NCI-H748 treated with DMSO at 0.1 percent for 48 hours (cell line): ENCODE measurements at places on chromosomes 5 and 9.
A peak's percentile ranks its signal among the peaks of the same experiment; 100 is the strongest.

DNA sequence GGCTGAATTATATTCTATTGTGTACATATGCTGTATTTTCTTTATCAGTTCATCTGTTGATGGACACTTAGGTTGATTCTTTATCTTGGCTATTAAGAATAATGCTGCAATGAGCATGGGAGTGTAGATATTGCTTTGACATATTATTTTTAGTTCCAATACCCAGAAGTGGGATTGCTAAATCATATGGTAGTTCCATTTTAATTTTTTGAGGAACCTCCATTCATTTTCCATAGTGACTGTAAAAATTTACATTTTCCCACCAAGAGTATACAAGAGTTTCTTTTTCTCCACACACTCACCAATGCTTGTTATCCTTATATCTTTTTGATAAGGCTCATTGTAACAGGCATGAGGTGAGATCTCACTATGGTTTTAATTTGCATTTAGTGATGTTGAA, 19.4 kb downstream of the JAK2 start:
- DNase-seq, result no peak

GRCh38 chr5:171418982-171419687, at the start of gene FGF18:
TSS of gene FGF18 (plus strand) at chr5:171419647. CDS start at chr5:171420200, 553 bp downstream.
- DNase-seq, result peak; percentile 42

DNA sequence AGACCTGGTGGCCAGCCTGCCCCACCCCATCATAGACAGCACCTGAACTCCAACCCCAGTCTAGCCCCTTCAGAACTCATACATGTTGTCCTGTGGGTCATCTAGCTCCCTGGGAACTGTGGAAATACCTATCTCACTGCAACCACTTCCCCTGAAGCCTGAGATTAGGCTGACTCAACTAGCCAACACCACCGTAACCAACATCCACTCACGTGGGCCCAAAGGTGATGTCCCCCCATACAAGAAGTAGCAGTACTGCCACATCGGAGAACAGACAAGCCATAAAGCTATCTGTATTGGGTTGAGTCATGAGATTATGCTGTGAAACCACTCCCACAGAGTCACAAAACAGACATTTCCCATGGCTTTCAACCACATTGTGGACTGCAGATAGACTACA, 46.6 kb downstream of the OSMR start:
- DNase-seq, result no peak

DNA sequence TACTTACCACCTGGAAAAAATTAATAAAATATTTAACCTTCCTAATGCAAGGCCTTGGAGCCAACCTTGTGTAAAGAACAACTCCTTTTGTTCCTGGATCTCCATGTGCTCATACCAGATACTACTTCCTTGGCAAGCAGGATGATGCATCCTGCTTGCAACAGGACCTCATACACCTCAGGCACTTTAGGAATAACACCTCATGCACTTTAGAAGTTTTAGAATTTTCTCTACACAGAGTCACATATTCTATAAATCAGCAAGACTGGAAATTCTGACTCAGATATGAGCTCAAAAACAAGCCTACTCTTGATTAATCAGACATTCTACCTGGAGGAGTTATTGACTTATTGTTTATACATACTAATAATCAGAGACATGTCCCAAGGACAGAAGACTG, 209.6 kb upstream of the CDH10 start:
- no peak for DNase-seq

DNA sequence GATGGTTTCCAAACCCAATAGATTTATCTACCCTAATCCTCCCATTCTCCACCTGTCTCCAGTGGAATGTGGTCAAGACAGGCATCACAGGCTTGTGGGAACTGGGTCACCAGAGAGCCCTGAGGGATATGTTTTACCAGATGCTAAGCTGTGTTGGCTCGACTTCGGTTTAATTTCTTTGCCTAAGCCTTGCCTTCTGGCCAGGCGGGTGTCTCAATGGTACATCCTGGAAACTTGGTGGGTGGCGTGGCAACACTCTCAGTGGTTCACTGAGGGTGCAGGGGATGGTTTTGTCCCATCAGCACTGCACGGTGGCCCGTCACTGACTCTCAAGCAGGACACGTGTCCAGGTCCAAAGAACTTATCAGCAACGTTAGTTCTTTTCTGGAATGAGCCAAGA, 192.2 kb downstream of the TENT4A start:
- no peak for DNase-seq

- DNase-seq, result no peak
Observed at GRCh38 chr5:89968958-89969381, 440.6 kb downstream of the CETN3 start.

DNA sequence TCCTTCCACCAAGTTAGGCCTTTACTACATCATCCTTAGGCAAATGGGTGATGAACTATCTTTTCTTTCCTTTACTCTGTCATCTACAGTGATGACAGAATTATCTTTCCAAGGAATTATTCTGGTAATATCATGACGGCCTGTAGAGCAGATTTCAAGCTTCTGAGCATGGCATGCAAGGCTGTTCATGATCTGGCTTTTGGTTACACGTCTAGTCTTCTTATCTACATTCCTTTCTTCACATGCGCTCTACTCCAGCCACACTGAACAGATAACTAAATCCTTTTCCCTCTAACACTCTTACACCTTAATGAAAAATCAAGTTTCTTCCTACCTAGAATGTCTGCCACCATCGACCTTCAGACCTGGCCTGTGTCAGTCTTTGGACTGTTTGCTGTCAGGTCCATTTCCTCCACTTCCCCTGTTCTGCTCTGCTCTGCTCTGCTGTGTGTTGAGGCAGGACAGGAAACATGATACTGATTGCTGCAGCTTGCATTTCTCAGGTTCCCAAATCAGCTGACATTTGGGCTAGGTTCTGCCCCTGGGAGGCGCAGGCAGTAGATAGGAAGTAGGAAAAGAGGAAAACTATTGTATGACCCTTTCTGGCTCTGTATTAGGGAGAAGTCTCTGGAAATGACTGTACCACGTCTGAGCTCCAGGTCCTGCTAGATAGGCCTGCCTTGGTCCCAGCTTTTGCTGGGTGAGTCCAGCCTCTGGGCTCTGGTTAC, 4.2 kb downstream of the SCGB3A2 start:
- no peak for DNase-seq

GRCh38 chr5:33837301-33837700, 54.5 kb downstream of the ADAMTS12 start:
- no peak for DNase-seq

- DNase-seq, result no peak
Observed at GRCh38 chr9:7137040-7137439, 379.3 kb downstream of the KDM4C start.

DNA sequence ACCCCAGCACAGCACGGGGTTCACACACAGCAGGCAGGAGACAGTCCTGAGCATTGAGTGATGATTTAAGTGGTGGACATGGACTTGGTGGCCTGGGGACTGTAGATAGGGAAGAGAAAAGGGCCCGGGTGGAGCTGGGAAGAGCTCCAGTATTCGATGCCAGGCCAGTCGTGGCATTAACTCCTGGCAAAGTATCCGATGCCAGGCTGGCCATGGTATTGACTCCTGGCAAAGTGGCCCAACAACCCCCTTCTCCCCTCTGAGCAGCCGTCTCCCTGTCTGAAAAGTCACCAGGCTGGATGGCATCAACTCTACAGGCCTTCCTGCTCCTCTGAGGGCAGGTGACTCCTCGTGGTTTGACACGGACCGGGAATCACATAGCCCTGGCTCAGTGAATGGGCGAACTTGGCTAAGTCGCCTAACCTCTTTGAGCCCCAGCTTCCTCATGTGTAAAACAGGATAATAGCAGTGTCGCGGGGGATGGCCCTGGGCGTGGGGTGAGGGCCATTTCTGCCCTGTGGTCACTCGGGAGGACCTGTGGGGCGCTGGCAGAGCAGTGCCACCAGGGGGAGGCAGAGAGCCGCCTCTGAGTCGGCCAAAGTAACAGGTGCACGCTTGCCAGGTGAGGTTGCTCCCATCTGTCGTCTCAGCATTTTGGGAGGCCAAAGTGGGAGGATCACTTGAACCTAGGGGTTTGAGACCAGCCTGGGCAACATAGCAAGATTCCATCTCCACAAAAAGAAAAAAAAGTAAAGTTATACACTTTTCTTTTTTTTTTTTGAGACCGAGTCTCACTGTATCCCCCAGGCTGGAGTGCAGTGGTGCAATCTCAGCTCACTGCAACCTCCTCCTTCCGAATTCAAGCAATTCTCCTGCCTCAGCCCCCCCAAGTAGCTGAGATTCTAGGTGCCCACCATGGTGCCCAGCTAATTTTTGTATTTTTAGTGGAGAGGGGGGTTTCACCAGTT, 5.7 kb upstream of the SEC16A start:
- DNase-seq, result no peak

DNA sequence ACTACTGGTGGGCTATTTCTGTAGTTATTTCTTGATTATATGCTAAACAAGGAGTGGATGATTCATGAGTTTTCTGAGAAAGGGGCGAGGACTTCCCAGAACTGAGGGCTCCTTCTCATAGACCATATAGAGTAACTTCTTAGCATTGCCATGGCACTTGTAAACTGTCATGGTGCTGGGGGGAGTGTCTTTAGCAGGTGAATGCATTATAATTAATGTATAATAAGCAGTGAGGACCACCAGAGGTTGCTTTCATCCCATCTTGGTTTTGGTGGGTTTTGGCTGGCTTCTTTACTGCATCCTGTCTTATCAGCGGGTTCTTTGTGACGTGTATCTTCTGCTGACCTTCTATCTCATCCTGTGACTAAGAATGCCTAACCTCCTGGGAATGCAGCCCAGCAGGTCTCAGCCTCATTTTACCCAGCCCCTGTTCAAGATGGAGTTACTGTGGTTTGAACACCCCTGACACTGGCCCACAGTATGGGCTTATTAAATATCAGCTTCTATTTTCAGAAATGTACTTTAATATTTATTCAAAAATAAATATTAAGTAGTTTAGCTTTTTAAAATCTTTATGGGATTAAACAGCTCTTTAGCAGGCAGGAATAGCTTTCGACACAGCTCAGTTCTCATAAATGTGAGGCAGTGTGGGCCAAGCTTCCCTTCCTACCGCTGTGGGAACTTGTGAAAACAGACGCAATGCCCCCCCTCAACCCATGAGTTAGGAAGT, 44.4 kb downstream of the GALNT12 start:
- no peak for DNase-seq

DNA sequence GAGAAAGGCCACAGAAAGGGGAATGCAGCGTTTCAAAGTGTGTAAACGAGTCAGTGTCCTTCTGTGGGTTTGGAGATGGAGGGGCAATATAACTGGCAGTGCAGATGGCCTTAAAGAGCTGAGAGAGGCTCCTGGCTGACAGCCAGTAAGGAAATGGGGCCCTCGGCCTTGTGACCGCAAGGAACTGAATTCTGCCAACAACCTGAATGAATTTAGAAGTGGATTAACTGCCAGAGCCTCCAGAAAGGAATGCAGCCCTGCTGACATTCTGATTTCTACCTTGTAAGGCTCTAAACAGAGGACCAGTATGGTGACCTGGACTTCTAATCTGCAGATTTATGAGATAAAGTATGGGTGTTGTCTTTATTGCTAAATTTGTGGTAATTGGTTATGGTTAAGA, 17.5 kb upstream of the NREP start:
- DNase-seq, result no peak

DNA sequence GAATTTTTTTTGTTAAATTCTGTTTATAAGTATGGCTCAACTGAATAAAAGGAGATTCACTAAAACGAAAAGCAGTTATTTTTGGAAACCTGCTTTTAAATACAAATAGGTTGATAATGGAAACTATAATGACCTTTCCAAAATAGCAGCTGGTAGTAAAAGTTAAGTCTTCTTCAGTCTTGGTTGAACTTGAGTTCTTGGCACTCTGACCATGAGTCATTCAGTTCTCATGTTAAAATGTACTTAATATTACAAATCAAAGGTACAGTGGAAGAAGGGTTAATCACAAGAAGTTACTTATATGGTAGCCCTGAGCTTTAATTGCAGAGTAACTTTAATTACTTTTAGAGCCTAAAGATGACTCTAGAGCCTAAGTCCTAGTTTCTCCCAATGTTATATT, 62.1 kb downstream of the KLF9 start:
- DNase-seq, result no peak
